ENCODE measurements at places on chromosomes 5 and 9.
A peak's percentile ranks its signal among the peaks of the same experiment; 100 is the strongest.

DNA sequence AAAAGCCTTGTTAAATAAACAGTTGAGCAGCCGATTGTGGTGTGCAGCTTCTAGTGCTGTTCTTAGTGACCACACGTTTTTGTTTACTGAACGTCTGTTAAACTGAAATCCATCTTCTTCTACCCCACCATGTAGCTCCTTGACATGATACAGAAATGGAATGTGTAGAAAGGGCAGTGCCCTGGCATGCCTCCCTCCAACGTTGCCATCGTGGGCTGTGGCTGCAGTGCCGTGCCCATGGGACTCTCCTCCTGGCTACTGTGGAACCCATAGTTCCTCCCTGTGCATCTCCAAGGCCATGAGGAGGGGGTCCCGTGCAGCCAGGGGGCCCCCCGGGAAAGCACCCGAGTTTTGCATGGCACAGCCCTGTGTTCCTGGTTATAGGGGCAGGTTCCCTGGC lies 23.3 kb upstream of the TGFBI start:
- H3K36me3 ChIP-seq: no peaks in the 10 kb centered on the region
- H3K4me1 ChIP-seq: no peaks in the 10 kb centered on the region
- no peak overlapping the region for H3K4me3 ChIP-seq
- no peak for DNase-seq
- H3K27me3 ChIP-seq: peaks cover 5% of the 10 kb centered on the region

GRCh38 chr5:105730982-105731381 lies 1939.8 kb downstream of the EFNA5 start:
- H3K4me1 ChIP-seq: no peaks in the 10 kb centered on the region
- no peak overlapping the region for H3K27ac ChIP-seq
- DNase-seq: no peak
- no peak overlapping the region for H3K4me3 ChIP-seq
- no peaks in the 10 kb centered on the region for H3K27me3 ChIP-seq
- H3K36me3 ChIP-seq: no peaks in the 10 kb centered on the region

DNA sequence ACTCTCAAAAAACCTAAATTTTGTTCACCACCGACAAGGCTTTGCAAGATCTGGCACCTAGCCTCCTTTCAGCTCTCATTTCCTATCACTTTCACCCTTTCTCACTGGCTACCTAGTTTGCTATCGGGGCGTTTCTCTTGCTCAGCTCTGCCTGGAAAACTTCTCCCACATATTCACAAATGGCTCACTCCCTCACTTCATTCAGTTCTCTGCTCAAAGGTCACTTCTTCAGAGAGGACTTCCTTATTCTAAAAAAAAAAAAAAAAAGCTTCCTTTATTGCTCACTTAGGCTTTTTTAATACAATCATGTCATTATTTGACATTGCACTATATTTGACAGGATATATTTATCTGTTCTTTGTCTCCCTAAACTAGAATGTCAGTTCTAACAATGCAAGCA lies 2.1 kb upstream of the SLC25A46 start:
- peak overlapping the region; percentile 11 for H3K4me3 ChIP-seq
- peaks cover 30% of the 10 kb centered on the region for H3K4me1 ChIP-seq
- DNase-seq: no peak

DNA sequence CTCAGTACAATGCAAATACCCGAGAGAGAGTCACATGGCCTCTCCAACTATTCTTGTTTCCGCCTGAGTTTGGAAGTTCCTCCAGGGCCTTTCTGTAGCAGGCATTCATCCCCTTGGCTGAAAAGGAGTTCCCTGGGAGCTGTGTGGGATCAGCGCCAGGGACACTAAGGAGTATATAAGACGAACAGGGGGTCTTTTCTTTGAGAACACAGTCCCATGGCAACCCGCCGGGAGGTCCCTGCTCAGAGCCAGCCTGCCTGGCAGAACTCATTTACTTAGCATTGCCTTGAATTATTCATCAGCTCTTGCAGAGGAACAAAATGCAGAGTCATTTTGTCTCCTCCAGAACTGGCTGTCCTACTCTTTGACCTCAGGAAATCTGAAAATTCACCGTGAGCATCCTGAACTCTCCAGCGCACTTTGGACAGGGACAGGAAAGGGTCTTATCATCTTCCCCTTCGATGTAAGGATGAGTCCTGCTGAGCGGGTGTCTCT lies 120.4 kb upstream of the OSMR start:
- no peak overlapping the region for H3K27ac ChIP-seq
- H3K36me3 ChIP-seq: no peaks in the 10 kb centered on the region
- no peak overlapping the region for H3K4me3 ChIP-seq
- no peak for DNase-seq

- no peak overlapping the region for H3K4me3 ChIP-seq
- no peak overlapping the region for H3K27ac ChIP-seq
- H3K27me3 ChIP-seq: peaks cover 38% of the 10 kb centered on the region
- H3K4me1 ChIP-seq: no peaks in the 10 kb centered on the region
These were observed 9.7 kb upstream of the SLC36A2 start for GRCh38 chr5:151357097-151357496.

DNA sequence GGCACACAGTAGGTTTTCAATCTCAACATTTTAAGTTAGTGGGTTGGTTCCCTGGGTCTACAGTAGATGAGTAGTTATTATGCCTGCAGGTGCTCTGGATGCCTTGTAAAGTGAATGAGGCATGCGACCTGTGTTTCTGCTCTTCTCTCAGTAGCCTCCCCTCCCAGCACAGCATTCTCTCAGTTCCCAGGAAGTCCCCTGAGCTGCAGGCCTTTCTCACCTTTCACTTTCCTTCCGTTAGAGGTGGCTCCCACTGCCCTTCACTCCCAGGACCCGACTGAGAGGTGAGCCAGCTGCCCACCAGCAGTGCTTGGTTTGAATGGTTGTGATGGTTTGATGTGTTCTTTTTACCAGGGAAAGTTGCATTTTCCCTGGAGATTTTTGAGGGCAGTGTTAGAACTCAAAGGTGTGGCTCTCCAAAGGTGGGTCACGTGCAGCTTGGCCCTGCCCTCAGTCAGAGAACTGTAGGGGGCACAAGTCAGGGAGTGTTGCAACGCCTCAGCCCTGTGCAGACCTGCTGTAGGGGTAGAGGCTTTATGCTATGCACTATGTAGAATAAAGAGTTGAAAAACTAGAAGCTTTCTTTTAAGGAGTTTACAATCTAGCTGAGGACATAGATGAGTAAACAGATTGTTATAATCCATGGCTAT lies 173.8 kb downstream of the NTRK2 start:
- no peaks in the 10 kb centered on the region for H3K4me1 ChIP-seq
- no peak for DNase-seq
- H3K36me3 ChIP-seq: no peaks in the 10 kb centered on the region
- H3K27ac ChIP-seq: no peak overlapping the region
